Right renal pelvis (tissue), 4 donors: ENCODE measurements at places on chromosomes 3 and 15.

GRCh38 chr3:43769885-43770425 lies 79.2 kb downstream of the ABHD5 start:
- no peak for DNase-seq

GRCh38 chr3:171415070-171415469 lies 45.1 kb downstream of the TNIK start:
- DNase-seq = no peak

GRCh38 chr3:189099031-189099471 lies 72.7 kb upstream of the TPRG1 start:
- DNase-seq = no peak

GRCh38 chr15:47095833-47096232 lies 621.5 kb upstream of the SEMA6D start:
- DNase-seq = no peak

DNA sequence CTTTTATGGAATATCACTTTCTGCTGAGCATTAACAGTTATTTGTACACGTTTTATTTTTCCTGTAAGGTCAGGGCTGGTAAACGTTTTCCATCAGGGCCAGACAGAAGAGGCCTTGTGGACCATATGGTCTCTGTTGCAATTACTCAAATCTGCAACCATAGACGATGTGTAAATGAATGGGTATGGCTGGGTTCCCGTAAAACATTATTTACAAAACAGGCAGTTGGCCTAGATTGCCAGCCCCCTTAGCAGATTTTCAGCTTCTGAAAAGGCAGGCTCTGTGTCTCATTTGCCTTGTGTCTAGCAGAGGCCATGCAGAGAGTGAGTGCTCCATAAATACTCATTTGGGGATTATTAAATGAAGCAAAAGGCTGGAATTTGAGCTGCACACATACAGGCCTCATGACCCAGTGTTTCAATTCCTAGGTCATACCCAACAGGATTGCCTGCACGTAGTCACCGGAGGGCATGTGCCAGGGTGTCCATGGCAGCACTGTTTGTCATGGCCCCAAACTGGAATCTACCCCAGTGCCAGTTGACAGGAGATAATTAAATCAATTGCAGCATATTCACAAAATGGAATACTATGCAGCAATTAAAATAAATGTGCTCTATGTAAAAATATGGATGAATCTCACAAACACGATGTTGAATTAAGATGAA lies 51.3 kb downstream of the GPD1L start:
- DNase-seq = no peak

GRCh38 chr3:45343947-45344346 lies 44.4 kb upstream of the LARS2 start:
- no peak for DNase-seq

DNA sequence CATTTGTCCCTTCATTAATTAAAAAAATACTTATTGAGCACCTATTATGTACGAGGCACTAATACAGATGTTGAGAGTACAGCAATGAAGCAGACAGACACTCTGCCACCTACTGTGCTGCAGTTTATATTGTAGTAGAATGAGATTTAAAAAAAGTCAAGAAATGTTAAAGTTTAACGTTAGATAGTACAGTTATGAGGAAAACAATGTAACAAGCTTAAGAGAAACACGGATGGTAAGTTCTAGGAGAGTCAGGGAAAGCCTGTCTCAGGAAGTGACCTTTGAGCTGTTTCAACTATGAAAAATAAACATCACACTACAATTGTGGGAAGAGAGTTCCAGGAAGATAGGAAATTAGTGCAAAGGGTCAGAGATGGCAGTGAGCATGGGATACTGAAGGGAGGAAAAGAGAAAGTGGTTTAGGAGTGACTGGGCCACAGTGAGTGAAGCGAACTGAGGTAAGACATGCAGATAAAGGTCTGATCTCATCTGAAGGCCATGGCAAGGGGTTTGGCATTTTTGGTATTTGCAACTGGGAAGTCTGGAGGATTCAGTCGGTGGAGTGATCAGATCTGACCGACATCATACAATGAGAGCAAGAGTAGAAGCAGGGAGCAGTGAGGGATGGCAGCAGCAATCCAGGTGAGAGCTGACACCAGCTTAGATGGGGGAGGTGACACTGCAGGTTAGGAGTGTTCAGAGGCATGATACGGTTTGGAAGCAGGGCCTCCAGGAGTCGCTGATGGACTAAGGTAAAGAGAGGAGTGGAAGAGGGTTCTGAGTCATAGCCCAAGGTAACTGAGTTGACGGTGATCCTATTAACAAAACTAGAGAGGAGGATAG lies 28.5 kb downstream of the PLSCR4 start:
- no peak for DNase-seq

GRCh38 chr3:112531358-112531781 lies 30.4 kb downstream of the ATG3 start:
- DNase-seq = no peak

DNA sequence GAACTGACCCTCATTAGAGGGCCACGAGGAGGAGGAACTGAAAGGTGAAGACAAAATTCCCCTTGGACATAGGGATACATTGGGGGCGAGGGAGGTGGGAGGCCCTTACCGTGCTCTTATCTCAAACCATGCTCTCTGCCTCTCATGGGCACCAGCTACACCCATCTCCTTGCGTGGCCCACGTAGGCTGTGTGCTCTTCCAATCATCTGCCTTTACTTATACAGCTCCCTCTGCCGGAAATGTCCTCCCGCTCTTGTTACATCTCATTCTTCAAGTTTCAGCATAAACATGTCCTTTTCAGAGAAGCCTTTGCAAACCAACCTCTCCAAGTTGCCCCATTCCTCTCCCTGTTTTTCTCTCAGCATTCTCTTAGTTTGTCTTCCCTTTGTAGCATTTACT lies 307.8 kb upstream of the PROK2 start:
- no peak for DNase-seq

DNA sequence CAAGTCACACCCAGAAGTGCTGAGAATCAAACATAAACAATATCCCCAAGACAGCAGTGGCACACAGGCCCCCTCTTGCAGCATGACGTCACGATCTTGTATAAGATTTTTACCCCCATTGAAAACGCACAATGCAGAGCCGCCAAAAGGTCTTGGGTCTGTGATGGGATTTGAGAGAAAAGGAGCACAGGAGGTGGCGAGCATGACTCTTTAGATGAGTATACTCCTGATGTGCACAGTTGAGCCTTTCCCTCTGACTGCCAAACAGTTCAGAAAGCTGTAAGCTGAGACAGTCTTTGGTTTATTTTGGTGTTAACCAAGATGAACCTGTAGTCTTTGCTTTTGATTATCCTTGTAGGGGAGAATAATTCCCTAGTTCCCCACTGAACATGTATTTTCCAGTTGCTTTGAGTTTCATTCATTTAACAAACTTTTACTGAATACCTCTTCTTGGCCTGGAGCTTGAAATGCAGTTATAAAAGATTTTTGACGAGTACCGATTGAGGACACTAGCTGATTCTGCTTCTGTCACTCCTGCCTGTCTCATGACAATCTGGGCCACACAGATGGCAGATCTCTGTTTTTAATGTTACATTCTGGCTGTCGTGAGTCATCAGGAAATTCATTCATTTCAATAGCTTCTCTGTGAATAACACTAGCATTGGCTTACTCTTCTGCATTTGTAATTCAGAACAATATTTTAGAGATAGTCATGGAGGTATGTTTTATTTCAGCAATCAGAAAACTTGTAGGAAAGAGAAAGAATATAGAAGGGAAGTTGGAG lies 28.9 kb downstream of the CFAP91 start:
- no peak for DNase-seq

DNA sequence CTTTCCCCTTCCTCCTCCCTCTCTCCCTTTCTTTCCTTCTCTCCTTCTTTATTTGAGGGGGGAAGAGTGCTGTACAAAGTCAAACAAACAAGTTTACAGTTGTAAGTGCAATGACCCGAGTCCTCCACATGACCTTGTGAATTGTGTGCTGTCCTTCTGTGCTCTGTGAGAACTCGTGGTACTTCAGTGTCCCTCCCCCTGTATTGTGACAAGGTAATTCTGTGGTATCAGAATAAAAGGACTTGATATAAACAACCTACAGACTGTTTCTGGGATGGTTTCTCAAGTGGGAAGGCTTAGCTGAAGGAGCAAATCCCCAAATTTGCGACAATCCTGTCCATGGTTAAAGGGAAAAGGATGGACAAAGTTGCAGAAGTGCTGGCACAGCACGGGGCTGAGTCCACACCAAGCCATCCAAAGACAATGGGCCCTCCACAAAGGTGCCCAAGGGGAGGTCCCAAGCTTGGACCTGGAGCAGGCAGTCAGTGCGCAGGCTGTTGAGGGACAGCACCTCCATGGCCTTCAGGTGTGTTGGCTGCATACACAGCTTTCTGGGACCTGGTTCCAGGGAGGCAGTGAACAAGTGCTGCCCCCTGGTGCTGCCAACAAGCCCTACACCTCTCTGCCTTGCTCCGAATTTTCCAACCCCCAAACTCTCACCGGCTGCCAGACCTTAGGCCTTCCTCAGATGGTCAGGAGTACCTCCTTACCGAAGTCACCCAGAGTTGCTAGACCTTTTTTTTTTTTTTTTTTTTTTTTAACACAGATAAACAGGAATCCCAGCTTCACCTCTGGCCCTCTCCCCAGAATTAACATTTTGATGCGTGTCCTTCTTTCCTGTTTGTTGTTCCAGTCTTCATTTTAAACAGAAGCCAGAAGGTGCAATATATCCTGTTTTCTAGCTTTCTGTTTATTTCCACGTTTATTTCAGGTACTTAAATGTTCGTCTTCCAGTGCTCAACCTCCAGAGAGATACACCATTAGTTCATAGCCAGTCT lies 2.6 kb upstream of the APEH start:
- no peak for DNase-seq

- DNase-seq = no peak
Observed at GRCh38 chr15:34318277-34319079, 19.1 kb downstream of the SLC12A6 start.

DNA sequence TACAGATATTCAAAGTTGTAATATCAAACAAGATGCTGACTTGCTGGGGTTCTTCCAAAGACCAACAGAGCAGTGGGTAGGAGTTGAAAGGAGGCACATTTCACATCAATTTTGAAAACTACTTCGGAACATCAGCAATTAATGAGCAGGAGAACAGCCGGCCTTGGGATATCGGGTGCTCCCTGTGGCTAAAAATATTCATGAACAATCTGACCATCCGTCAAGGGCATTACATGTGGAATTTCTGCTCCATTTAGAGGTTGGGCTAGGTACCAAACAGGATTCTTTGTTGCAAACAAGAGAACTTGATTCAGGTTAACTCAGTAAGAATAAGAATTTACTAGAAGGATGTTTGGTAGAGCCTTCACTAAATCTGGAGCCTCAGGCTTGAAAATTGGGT lies 223.9 kb downstream of the RYR3 start:
- no peak for DNase-seq

- DNase-seq = no peak
Observed at GRCh38 chr15:90585863-90586262, 56.1 kb downstream of the CRTC3 start.

DNA sequence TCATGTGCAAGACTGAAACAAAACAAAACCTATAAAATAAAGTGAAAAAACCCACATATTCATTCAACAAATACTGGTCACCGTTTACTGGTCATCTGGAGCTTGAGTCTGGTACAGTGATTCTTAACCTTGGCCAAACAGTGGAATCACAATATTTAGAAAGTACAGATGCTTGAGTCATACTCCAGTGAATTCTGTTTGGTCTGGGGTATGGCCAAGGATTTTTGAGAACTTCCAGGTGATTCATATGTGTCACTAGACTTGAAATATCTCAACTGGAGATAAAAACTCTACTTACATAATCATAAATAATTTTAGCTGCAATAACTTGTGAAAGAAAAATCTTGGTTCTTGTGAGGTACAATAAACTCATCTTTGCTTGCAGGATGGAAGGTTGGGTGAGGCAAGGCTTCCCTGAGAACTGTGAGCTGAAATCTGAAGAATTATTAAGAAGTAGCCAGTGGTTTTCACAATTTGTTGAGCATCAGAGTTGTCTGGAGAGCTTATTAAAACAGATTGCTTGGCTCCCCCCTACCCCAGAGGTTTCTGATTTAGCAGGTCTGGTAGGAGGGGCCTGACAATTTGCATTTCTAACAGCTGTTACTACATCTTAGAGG lies 9.6 kb downstream of the NEK11 start:
- DNase-seq = no peak

GRCh38 chr3:159480046-159480445 lies 508.6 kb upstream of the IL12A start:
- no peak for DNase-seq

GRCh38 chr3:72839057-72839456 lies 9.2 kb downstream of the SHQ1 start:
- no peak for DNase-seq

- no peak for DNase-seq
Observed at GRCh38 chr3:160473978-160474377, 24.4 kb upstream of the TRIM59 start.

DNA sequence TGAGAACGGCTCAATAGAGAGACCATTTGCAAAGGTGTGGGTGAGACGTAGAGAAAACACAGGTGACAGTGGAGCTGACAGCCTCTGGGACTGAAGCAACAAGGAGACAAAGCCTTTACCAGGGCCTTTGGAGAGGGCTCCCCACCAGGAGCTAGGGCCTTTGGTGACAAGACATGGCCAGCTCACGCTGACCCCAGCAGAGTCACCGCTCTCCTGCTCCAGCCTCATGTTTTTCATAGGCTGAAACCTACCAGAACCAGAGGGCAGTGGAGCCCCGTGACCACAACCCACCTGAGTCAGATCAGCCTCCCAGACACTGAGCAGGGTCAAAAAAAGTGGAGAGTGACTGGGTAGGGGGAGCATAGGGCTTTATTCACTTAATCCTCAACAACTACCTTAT lies 214.7 kb downstream of the SHQ1 start:
- DNase-seq = no peak

DNA sequence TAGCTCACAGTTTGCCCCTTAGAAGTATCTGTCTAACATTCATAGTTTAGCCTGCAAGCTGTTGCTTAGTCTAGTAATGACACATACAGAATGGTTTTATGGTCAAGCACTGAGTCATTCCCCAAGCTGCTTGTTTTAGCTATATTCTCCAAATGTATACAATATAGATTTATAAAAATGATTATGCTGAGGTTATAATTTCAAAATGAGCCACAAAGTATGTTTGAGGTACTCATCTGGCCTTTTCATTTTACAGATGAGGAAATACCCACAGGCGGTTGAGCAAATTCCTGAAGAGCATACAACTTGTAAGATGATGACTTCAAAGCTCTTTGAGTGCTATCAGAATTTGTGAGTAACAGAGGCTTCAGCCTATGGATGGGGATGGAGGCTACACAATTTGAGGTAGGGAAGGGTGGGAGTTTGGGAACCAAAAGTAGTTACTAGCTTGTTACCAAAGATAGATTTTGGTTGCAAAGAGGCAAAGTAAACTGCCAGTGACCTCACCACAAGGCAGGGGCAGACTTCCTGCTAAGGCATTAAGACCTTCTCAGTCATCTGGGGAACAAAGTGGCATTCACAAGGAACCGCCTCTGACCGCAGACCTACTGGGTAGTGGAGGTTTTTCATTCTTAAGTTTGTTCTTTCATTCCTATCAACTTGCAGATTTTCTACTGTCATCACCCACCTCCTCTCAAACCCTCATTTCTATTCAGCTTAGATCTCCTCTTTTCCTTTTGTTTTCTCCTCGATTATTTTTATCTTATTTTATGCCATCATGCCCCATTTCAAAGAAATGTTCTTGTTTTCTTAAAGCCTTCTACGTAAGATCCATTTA lies 257.2 kb upstream of the NECTIN3 start:
- no peak for DNase-seq
